ENCODE measurements at places on chromosomes 2 and 18. TPM values are rescaled to one million over a fixed set of nuclear protein-coding genes. Genes with fewer than 3 reads are reported as not detected.

CCDC93 gene
- 34.7 TPM for total RNA-seq

- no peak for DNase-seq
- no peak overlapping the region for H3K27ac ChIP-seq
- H3K4me1 ChIP-seq = no peaks in the 10 kb centered on the region
- no peaks in the 10 kb centered on the region for H3K36me3 ChIP-seq
- H3K27me3 ChIP-seq = no peaks in the 10 kb centered on the region
- H3K4me3 ChIP-seq = no peak overlapping the region
These were observed 1186.8 kb upstream of the CELF4 start for GRCh38 chr18:38752430-38752829.

- no peak overlapping the region for H3K4me3 ChIP-seq
- no peak overlapping the region for H3K27ac ChIP-seq
- no peaks in the 10 kb centered on the region for H3K36me3 ChIP-seq
- no peaks in the 10 kb centered on the region for H3K27me3 ChIP-seq
- no peaks in the 10 kb centered on the region for H3K4me1 ChIP-seq
These were observed 32.8 kb upstream of the ACKR3 start for GRCh38 chr2:236536727-236537398.

DNA sequence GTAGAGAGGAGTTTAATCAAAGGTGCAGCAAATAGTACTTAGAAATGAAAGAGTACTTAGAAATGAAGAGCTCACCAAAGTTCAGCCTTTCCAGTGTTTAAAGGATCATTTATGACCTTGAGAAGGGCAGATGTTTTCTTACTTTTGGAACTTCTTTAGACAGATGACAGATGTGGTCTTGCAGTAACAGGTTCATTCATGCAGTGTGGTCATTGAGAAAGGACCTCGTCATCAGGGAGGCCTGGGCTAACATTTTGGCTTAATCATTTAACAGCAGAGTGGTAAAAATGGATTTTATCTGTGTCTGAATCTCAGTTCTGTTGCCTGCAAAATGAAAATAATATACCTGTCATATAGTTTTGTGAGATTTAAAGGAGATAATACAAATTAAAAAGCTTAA, 75.1 kb upstream of the NT5C1B start:
- no peaks in the 10 kb centered on the region for H3K27me3 ChIP-seq
- H3K4me1 ChIP-seq = 0 out of 2 replicates have a peak, but pooled peaks cover 4% of the 10 kb centered on the region
- H3K36me3 ChIP-seq = no peaks in the 10 kb centered on the region
- no peak overlapping the region for H3K4me3 ChIP-seq

GRCh38 chr2:6454286-6454990, 411.3 kb downstream of the CMPK2 start:
- no peak for DNase-seq
- no peak overlapping the region for H3K4me3 ChIP-seq
- no peaks in the 10 kb centered on the region for H3K4me1 ChIP-seq

Measured in Caco-2 (cell line).